ENCODE measurements at places on chromosomes 16 and 17.
A peak's percentile ranks its signal among the peaks of the same experiment; 100 is the strongest.

DNA sequence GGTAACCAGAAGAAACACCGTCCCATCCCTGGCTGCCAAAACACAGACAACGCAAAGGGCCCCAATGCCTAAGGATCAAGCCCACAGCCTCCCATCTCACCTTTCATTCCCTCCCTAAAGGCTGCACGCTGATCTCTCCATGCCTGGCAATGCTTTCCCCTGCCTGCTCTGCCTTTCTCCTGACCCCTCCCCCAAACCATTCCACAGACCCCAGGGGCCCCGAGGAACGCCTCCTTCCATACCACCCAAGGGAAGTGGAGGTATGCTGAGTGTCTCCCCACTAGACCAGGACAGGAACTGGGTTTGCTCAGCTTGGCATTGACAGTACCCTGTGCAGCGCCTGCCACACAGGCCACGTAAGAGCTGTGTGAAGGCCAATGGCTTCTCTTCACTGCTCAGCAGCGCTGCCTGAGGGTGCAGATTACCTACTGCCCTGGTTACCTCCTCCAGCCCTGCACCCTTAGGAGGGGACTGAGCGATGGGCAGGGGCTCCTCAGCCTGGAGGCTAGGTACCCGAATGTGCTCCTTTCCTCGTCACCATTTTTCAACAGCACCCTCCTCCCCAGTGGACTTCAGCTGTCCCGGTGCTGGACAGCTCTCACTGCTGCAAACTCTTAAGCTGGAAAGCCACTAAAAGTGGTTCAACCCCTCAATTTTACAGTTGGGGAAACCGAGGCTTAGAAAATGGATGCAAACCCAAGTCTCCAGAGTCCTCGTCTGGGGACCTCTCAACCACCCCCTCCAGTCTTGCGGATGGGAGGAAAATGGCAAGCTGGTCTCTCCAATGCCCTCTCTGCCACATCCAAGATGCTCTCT is 45.0 kb downstream of the SRCIN1 start:
- DNase-seq, result peak; percentile 22

- no peak for DNase-seq
These were observed 149.0 kb upstream of the MPHOSPH6 start for GRCh38 chr16:82319038-82319437.

GRCh38 chr16:81931927-81932326 is 79.3 kb downstream of the SDR42E1 start:
- DNase-seq, result no peak

GRCh38 chr17:63150994-63151464 is 185.0 kb downstream of the TANC2 start:
- DNase-seq, result peak; percentile 29

DNA sequence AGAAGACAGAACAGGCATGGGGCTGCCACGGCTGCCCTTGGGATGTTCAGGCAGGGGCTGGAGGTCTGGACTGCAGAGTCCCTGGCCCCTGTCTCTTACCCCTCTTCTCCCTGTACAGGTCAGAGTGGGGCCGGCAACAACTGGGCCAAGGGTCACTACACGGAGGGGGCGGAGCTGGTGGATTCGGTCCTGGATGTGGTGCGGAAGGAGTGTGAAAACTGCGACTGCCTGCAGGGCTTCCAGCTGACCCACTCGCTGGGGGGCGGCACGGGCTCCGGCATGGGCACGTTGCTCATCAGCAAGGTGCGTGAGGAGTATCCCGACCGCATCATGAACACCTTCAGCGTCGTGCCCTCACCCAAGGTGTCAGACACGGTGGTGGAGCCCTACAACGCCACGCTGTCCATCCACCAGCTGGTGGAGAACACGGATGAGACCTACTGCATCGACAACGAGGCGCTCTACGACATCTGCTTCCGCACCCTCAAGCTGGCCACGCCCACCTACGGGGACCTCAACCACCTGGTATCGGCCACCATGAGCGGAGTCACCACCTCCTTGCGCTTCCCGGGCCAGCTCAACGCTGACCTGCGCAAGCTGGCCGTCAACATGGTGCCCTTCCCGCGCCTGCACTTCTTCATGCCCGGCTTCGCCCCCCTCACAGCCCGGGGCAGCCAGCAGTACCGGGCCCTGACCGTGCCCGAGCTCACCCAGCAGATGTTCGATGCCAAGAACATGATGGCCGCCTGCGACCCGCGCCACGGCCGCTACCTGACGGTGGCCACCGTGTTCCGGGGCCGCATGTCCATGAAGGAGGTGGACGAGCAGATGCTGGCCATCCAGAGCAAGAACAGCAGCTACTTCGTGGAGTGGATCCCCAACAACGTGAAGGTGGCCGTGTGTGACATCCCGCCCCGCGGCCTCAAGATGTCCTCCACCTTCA is 11.7 kb downstream of the TUBB3 start:
- DNase-seq, result no peak

DNA sequence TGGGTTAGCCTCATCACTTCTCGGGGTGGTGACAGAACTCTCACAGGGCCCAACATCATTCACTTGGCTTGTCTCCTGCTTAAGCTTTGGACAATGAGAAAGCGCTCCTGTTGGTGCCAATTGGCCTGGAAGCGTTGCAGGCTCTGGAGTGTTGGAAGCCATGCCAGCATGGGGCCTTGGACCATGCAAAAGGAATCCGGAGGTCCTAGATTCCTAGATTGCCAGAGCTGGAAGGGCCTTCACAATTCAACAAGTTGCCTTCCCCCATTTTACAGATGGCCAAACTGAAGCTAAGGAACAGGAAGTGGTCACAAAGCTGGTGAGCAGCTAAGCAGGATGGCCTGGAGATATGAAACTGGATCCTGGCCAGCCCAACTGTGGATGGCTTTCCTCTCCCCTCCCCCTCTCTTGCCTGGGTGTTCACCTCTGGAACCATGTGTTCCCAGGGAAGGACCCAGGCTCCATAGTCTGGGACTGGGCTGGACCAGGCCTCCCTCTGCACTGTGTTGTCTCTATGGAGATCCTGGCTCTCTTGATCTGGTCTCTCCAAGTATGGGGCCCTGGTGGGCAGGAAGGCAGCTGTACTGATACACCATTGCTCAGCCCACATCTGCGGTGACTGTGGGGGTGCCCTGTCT is 6.0 kb upstream of the IGFBP4 start:
- no peak for DNase-seq

GRCh38 chr17:60902399-60902798 is 224.7 kb downstream of the BCAS3 start:
- DNase-seq, result peak; percentile 36

DNA sequence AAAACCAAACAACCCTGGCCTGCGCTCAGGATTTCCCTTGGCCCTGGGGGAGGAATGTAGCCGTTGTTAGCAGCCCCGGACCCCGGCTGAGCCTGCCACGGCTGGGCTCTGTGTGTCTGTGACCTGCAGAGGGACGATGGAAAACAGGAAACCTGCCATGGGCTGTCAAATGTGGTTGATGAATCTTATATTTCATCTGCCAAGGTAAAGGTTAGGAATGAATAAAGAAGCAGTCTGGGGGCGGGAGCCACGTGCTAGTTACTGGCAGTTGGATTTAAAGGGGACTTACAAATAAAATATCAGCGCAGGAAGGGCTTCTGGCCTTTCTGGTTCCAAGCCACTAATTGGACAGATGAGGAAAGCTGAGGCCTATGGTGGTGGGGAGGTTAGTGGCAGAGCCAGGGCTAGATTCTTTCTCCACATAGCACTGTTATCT is at the start of gene KRT23:
KRT23 (minus strand) TSS at position 263 of the 436 bp plus-strand sequence. CDS start 1,043 bp downstream, outside the sequence.
- peak; percentile 49 for DNase-seq

DNA sequence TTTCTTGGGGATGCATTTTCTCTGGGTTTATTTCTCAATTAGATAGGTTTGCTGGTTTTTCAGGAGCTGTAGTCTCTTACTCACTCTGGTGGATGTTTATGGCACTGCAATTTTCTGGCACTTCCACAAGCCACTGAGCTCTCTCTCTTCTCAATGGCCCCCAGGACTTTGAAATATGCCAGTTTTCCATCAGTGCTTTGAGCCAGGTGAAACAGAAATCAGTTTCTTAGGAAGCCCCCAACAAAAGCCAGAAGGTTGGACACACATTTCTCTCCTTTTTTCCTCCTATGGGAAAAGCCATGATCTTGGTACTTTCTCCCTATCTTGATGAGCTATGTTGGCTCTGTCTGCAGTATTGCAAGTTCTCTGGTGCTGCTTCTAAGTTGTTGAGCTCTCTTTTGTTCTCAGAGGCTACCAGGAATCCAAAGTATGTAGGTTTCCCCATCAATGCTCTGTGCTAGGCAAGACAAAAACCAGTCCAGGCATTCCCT is 90.7 kb upstream of the SMIM36 start:
- peak; percentile 15 for DNase-seq

GRCh38 chr17:77425348-77425747 is 284.6 kb downstream of the SEC14L1 start:
- no peak for DNase-seq

DNA sequence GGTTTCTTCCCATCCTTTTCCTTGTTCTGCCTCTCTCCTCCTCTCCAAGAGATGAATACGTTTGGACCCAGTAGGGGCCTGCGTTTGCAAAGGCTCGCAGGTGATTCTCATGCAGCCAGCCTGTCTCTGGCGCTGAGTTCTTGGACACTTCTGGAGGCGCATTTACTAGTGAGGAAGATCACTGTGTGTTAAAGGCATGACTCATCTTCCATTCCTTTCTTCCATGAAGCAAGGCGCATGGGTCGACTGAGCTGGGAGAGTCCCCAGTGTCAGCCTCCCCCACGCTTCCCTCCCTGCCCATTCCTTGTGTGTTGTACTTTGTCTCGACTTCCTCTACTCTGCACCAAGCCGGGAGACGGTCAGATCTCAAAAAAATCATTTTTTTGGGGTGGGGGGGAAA is 159.9 kb upstream of the EEF2KMT start:
- DNase-seq, result no peak

- DNase-seq, result no peak
These were observed 12.1 kb downstream of the ATP2C2 start for GRCh38 chr16:84380405-84380804.

- DNase-seq, result no peak
These were observed 188.0 kb upstream of the AXIN2 start for GRCh38 chr17:65749479-65749878.

DNA sequence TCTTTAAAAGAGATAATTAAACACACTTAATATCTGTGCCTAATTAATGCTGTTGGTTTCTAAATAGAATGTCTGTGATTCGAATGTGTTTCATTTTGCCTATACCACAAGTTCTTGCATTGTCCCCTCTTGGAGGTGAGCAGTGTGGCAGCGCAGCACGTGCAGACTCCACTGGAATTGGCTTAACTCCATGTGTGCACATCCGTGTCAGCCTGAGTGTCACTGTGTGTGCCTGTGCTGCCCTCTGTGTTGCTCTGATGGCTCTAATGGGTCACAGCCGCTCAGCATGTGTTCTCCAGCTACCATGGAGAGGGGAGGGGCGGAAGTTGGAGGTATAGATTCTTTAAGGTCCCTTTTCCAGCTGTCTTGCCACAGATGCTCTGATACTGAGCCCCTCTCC is 226.6 kb downstream of the SPECC1 start:
- peak; percentile 19 for DNase-seq

DNA sequence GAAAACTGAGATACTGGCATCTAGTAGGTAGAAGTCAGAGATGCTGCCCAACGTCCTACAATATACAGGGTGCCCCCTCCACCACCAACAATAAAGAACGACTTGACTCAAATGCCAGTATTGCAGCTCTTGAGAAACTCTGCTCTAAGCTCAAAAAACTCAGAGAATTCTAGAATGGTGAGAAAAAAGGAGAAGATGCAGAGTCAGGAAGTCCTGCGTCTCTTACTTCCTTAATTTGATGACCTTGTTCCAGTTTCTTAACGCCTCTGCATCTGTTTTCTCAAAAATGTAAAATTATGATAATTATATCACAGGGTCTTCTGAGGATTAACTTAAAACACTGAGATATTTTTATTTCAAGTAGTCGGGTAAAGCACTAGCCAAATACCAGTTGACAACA is 1.7 kb upstream of the HSBP1 start:
- no peak for DNase-seq

GRCh38 chr16:974611-975261 is 4.0 kb upstream of the LMF1 start:
- DNase-seq, result no peak

DNA sequence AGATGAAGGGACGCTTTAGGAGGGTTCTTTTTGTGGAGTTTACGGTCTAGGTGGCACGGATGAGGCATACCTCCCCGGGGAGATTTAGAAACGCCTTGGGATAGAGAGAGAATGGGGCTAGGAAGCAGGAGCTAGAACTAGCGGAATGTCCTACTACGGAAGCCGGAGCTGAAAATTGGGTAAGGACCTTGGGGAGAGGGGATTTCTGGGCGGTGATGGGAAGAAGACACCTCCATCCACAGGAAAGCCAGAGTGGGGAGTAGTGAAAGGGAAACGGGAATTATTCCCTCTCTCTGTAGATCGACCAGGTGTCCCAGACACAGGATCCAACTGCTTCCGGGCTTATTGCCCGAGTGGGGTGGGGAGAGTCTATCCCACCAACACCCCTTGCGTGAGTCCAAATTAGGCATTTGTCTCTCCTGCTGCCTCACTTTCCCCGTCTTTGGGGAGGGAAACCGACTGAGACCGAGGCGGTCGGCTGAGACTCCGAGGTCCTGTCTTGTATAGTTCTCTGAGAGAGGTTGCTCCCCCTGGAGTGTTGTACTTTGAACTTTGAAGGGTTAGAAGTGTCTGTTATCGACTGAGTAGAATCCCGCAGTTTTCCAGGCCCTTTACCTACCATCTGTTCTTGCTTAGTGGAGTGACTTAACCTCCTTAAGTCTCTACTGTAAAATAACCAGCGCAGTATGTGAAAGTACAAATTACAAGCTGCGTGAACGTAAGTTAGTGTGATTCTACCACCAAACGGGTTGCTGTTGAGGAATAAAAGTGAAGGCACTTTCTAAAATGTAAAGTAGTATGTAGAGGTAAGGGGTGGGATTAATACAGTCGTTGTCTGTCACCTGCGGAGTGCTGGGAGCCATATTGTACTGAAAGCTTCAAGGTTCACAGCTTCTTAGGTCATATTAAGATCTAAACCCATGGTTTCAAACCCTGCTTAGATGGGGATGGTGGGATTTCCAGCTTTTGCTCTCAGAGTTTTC is 1.0 kb downstream of the RSPRY1 start:
- no peak for DNase-seq

DNA sequence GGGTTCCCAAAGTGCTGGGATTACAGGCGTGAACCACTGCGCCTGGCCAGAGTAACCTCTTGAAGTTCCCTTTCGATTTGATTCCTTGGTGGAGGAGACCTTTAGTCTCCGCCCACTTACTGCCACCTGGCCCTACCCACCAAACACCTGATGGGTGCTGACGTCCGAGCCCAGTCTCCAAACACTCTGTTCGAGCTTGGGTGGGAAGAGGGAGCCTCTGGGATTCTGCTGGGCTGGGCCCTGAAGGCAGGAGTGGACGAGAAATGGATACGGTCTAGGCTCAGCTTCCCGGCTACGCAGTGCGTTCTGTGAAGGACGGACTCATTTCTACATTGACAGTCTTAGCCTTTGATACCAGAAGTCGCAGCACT is 870 bp upstream of the ITGA3 start:
- DNase-seq, result no peak

Measured in retina (tissue), 1 donor.